Stimulated activated naive CD8-positive, alpha-beta T cell treated with anti-CD3 and anti-CD28 coated beads, Interleukin-15, amount 100 ng/mL, for 72 hours (primary cell): ENCODE measurements at places on chromosomes 16 and 17.

- DNase-seq: no peak
Measured at GRCh38 chr16:73057291-73058210, 9.6 kb upstream of the ZFHX3 start.

- DNase-seq: no peak
Measured at GRCh38 chr16:80092681-80093080, 448.1 kb upstream of the DYNLRB2 start.

- peak; percentile 52 for DNase-seq
Measured at GRCh38 chr16:726438-727290, at the start of the genes CCDC78 and HAGHL. TSS of gene CCDC78 (minus strand) at chr16:726443. CDS start at chr16:726367, 76 bp downstream. TSS of gene HAGHL (plus strand) at chr16:727106. CDS start at chr16:727510, 404 bp downstream.

DNA sequence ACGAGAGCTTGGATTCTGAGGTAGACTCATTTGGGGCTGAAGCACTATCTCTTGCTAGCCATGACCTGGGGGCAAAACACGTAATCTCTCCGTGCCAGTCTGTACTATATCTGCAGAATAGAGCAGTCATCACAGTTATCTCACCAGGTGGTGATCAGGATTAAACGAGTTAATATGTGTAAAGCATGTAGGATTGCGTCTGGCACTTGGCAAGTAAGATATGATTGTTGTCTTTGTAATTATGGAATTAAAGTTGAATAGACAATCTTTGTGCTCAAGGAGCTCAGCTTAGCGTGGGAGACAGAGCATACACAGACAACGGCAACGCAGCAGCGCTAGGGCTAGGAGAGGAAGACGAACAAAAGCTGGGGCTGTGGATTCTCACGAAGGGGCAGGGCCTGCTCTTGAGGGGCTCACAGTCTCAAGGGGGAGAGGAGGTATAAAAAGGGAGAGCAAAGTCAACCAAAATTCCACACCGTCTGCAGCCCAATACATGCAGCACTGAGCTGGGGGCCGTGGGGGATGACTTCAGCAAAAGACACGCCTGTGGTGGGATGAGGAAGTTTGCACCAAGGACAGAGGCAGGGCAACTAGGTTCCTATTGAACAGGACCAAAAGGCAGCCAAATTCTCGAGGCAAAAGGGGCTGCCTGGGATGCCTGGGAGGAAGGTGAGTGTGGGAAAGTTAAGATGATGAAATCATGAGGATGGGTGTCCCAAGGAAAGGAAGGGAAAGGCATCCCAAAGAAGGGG lies 68.6 kb downstream of the SDK2 start:
- no peak for DNase-seq

GRCh38 chr17:77833769-77834168 lies 124.7 kb upstream of the TNRC6C start:
- DNase-seq: no peak

GRCh38 chr16:63789603-63790002 lies 1332.3 kb downstream of the CDH11 start:
- no peak for DNase-seq

DNA sequence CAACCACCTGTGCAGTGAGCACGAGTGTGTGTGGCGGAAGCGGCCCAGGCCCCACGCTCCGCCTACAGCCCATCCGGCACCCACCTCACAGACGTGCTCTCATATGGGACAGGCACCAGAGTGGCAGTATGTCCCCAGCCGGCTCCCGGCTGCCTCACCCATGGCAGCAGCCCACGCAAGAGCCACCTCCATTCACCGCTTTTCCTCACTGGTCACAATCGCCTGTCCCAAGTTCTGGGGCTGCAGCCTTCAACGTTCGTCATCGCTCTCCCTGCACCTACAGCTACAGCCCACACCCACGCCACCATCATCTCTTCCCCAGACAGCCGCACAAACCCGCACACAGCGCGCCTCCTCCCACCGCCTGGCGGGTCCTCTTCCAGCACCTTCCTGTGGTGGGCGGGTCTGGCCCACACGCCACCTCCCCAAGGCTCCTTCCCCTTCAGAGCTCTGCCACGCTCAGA lies 17.5 kb upstream of the TRAP1 start:
- no peak for DNase-seq

GRCh38 chr16:56964243-56965148 lies 2.7 kb downstream of the CETP start:
- DNase-seq: peak; percentile 94

DNA sequence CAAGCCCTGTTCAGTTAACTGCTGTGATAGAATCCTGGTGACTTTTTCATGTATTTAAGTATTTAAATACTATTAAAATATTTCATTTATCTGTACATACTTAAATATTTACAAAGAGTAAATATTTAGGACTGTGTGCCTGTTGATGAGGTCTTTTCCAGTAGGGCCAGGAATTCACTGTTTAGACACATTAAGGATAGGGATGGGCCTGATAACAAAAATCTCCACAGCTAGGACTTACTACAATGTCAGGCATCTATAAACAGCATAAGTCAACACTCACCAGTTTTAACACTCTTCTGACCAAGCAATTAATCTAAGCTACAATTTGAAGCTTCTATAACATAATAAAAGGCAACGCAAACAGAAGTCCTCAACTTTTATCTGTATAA lies 47.6 kb downstream of the MARVELD3 start:
- no peak for DNase-seq

DNA sequence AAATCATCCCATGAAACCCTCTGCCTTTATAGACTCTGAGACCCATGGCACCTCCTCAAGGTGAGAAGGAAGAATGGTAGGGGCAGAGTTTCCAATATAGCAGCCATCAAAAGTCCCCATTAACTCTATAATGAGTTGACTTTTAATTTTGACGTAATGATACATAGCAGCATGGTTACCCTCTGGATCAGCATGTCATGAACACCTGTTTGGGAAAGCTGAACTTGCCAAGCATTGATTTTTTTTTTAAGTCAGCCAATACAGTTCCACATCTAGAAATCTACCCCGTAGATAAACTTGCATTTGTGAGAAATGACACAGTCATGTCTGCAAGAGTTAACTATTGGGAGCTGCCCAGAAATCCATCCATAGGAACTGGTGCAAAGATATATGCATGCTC lies 191.8 kb downstream of the TMEM114 start:
- DNase-seq: no peak

- DNase-seq: no peak
Measured at GRCh38 chr16:4534151-4534790, 4.3 kb downstream of the CDIP1 start.

GRCh38 chr17:72338847-72339790 lies 218.3 kb downstream of the SOX9 start:
- DNase-seq: no peak

DNA sequence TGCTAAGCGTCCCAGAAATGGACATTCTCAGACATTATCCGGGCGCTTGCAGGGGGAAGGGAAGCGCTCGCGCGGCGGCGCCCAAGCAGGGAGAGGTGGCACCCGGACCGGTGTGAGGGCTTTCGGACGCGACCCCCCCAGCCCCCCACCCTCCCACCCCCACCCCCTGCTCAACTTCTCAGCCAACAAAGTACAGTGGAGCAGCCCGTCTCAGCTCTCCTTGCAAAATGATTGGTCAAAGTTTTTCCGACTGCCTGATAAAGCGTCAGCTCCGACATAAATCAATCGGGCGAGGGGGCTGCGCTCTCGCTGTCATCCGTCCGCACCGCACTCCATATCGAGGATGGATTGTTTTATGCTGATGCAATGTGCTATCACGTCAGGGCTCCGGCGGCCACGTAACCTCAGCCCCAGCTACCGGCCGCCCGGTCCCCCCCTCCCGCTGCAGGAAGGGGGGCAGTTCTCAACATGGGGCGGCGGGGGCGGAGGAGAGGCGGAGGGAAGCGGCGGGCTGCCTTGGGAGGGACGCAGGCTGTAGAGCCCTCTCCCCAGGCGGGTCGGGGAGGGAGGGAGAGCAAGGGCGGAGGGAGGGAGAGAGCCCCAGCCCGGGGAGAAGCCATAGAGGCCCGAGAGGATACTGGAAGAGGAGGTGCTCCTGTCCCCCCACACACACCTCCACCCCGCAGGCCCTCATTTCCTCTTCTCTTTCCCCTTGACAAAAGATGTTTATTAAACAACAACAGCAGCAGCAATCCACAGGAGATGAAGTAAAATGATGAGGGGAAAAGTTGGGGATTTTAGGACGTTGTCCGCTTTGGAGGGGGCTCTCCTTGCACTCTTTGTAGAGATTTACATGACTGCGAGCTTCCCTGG lies at the start of gene HOXB9:
Gene HOXB9 (minus strand): TSS at position 114 of the 873 bp plus-strand sequence. CDS start 89 bp downstream, at position 25.
- peak; percentile 82 for DNase-seq

DNA sequence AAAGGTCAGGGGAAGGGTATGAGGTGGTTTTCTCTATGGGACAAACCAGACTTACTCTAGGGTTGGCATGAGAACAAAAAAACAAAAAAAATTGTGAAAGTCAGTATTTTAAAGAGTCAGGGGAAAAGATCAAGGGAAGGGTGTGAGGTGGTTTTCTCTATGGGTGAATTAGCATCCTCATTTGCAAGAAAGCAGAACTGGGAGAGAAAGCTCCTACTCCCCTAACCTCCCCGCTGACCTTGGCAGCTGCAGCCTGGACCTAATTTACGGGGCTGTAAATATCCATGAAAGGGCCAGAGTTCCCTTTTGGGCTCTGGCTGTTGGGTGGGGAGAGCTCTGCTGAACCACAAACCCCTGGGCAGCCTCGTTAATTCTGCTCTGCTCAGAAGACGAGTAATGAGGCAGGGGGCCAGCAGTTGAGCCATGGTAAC lies 10.6 kb downstream of the RHBDL3 start:
- DNase-seq: no peak

DNA sequence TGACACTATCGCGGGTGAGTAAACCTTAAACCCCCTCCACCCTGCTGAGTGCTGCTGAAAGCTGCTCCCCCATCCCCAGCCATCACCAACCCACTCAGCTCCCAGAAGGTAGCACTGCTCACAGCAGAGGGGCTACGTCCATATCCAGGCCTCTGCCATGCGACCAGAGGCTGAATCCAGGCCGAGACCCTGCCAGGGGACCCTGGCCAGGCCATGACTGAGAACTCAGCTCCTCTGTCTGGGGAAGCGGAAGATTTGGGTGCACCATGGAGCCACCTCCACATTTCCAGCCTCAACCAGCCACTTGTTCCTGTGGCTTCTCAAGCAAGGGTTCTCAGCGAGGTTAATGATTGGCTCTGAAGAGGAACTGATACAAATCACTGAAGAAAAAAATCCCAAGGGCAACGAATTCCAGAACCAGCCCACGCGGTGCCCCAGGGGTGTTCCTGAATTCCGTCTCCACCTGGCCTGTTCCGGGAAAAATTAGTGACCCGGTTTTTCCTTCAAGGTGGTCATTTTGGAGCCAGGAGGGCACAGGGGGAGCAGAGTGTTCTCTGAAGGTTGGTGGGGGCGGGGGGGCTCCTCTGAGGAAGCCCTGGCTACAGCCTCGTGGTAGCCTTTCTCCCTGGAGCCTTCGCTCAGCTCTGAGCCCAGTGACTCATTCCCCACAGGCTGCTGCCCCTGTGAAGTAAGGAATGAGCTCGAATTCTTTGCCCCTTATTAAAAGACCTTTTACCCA lies 9.3 kb upstream of the SLC16A5 start:
- DNase-seq: no peak

GRCh38 chr17:75345514-75346167 lies 56.4 kb upstream of the SLC25A19 start:
- peak; percentile 59 for DNase-seq

DNA sequence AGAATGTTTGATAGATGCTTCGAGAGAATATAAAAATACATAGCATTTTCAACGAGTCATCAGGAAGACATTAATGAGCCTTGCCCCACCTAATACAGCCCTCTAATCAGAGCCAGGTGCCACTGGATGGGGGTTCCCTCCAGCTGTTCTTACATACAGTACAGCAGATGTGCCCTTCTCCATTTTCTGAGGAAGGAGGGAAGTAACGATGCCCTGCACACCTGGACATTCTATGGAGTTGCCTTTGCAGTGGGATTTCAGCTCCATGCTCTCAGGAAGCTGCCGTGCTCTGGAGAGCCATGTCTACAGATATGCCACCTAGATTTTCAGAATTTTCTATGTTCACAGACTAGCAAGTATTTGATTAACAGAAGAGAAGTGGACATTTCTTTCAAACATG lies 36.3 kb downstream of the CDRT15 start:
- no peak for DNase-seq

DNA sequence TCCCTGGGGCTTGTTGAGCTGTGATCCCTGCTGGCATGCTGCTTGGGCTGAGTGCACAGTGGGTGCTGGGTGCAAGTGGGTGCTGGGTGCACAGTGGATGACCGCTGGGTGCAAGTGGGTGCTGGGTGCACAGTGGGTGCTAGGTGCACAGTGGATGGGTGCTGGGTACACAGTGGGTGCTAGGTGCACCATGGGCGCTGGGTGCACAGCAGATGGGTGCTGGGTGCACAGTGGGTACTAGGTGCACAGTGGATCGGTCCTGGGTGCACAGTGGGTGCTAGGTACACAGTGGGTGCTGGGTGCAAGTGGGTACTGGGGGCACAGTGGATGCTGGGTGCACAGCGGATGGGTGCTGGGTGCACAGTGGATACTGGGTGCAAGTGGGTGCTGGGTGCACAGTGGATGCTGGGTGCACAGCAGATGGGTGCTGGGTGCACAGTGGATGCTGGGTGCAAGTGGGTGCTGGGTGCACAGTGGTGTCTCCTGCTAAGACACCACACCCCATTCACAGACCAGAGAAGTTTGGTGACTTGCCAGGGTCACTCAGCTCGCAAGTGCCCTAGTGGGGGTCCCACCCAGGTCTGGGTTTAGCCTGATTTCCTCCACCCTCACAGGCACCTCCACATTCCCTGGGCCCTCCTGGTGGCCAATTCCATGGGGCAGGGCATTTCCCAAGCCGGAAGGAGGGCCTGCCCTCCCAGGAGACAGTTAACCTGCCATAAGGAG lies 33.5 kb downstream of the ZFPM1 start:
- no peak for DNase-seq

- DNase-seq: no peak
Measured at GRCh38 chr16:74603848-74604247, 3.1 kb downstream of the GLG1 start.

DNA sequence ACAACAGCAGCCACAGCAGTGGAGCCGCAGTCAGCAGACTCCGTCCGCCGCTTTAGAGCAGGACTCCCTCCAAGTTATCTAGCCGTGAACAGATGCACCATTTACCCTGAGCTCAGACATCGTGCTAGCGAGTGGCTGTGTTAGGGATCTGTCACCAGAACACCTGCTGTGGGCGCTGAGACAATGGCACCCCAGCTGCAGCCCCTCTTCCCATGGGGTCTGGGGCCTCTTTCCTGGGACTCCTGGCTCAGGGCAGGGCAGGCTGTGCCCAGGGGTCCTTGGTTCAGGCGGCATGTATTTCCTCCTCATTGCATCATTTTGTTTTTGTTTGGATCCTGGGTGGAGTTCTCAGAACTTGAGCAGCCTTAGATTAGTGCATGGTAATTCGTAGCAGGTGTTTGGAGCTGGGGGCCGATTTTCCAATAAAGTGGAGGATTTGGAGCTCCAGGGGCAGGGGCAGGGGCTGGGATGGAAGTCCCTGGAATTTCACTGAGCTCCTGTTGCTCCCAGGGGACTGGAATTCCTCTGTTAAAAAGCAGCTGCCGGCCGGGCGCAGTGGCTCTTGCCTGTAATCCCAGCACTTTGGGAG lies 23.4 kb downstream of the NMRAL1 start:
- DNase-seq: no peak

GRCh38 chr17:48456589-48456988 lies 26.6 kb upstream of the SKAP1 start:
- DNase-seq: no peak
